ENCODE measurements at places on chromosomes 5 and 9.

DNA sequence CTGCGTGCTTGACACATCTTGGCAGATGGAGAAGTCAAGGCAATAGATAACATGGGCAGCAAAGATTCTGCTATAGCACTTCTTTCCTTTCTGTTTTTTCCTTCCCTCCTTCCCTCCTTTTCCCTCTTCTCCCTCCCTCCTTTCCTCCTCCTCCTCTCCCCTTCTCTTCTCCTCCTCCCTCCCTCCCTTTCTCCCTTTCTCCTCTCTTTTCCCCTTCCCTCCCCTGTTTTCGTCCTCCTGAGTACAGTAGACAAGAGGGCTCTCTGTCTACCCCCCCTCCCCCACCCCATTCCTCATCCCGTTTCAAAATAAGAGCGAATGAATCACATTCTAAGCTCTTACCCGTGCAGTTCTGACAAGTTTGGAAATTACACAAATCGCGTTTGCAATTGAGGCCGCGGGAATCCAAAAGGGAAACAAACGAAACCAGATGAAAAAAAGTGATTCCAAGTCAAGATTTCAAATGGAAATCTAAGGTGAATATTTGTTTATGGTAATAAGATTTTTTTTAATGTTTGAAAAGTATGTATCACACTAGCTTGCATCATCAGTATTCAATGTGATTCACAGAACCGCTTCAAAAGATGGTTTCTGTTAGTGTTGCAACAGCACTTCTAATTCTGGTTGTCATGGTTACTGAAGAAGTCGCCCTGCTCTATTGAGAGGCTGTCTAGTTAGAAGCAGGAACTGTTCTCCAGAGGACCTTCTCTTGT lies 1.3 kb downstream of the NIM1K start:
- no peak for DNase-seq

GRCh38 chr5:97010606-97011005 lies 74.7 kb downstream of the LNPEP start:
- no peak for DNase-seq

DNA sequence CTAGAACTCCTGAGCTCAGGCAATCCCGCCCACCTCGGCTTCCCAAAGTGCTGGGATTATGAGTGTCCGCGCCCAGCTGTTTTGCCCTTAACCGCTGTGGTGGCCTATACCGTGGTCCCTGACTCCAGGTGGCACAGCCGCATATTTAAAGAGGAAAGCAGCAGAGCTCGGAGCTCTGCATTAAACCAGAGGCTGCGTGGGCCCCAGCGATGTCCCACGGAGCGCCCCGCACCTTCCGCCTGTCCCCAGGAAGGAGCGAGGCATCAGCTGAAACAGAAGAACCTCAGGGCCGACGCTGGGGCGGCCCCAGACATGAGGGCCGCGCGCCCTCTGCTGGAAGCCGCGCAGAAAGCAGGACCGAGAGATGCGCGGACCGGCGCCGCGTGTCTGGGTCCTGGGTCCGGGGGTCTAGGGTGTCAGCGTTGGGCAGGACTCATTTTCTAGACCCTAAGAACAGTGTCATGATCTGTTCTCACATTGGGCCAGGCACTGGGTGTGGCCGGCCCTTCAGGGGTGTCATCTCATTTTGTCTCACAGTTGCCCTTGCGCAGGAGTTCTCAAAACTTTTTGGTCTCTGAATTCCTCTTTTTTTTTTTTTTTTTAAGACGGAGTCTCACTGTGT lies 37.7 kb downstream of the LAMC3 start:
- peak; percentile 68 for DNase-seq

DNA sequence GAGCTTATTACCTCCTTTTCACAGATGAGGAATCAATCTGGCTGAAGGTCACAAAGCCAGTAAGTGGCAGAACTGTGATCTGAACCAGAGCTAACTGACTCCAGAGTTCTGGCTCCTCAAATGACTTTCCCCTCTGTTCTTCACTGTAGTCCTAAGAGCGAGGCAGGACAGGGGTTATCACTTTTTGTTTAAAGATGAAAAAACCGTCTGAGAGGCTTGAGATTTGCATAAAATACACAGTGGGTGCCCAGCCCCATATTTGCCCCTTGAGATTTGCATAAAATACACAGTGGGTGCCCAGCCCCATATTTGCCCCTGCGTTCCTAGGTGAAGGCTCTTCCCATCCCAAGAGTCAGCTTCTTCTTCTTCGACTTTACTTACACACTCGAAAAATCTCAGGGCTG lies 667 bp downstream of the FBXO10 start:
- DNase-seq: no peak

- no peak for DNase-seq
These were observed 238.2 kb downstream of the TLE4 start for GRCh38 chr9:79809931-79810330.

GRCh38 chr5:2736872-2737271 lies 14.6 kb downstream of the IRX2 start:
- no peak for DNase-seq

DNA sequence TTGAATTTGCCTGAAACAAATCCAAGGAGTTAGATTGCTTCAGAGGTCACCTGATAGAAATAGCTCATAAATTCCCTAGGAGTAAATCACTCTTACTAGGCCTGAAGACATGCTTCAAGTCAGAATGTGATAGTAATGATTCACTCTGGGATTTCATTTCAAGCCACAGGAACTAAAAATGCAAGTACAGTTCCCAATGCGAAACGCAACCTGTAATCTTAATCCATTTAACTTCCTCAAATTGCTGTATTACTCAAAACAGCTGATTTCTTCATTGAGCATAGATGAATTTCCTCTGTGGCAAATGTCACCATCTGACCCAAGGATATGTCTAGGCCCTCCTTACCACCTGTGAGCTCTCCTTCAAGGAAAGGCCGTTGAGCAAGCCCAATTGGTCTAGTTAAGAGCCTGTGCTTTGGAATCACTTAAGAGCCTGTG lies 32.1 kb upstream of the IL6ST start:
- no peak for DNase-seq

- DNase-seq: no peak
These were observed 26.5 kb upstream of the DOCK2 start for GRCh38 chr5:169610606-169611005.

DNA sequence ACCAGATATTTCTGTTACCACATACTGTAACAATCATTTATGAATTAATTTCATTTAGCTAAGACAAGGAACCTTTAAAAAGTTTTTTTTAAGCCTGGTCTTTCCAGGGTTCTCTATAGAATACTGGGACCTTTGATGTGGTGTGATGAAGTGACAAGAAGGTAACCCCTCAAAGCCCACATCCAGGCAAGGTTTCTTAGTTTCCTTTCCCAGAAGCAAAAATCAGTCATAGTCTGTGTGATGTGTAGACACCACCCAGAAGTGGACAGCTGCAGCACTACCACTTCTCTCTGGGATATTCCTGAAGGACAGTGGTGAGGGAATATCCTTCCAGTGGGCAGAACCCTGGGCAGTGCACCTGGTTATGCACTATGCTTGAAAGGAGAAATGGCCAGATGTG lies 115.6 kb downstream of the TTC39B start:
- no peak for DNase-seq

GRCh38 chr5:67211926-67212325 lies 15.3 kb upstream of the CD180 start:
- DNase-seq: no peak

DNA sequence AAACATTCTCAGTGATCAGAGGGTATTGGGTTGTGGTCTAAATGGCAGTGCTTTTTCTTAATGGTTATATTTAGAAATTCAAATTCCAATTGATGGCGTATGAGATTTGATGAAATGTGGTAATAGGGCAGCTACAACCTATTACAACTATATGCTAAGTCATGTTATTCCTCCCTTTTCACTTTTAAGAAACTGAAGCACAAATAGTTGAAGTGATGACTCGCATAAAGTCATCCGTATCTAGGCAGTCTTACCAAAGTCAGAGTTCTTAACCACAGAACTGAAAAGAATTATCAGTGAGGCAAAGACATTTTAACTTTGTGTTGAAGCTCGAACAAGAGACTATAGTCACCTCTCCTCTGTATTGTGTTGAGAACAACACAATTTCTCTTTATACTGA lies 28.2 kb downstream of the C9orf152 start:
- no peak for DNase-seq

- no peak for DNase-seq
These were observed 68.1 kb upstream of the SPOCK1 start for GRCh38 chr5:137567226-137567625.

GRCh38 chr5:88544136-88544645 lies 275.5 kb upstream of the TMEM161B start:
- DNase-seq: no peak

- no peak for DNase-seq
These were observed 938.5 kb upstream of the ACO1 start for GRCh38 chr9:31445960-31446359.

- DNase-seq: peak; percentile 42
These were observed 14.0 kb upstream of the PSMD5 start for GRCh38 chr9:120856700-120857099.

DNA sequence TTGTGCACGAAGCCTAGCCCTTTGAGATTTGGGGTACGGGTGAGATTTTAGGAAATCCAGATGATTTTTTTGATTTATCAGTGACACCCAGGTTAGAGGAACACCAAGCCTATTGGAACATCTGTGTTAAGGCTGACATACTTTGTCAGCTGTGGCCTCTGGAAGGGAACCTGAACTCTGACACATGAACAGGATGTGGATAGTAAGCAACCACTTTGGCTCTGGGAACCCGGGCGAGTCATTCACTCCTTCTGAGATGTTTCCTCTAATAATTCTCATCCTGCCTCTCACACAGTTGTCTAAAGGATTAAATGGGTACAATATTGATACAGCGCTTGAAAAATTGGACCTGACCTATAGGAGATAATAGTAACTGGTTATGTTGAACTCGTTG lies 67.8 kb downstream of the FGF1 start:
- DNase-seq: no peak
